ENCODE measurements at places on chromosomes 16 and 17. TPM values are rescaled to one million over a fixed set of nuclear protein-coding genes. Genes with fewer than 3 reads are reported as not detected.

The SLC12A3 gene
- total RNA-seq, result not detected

DNA sequence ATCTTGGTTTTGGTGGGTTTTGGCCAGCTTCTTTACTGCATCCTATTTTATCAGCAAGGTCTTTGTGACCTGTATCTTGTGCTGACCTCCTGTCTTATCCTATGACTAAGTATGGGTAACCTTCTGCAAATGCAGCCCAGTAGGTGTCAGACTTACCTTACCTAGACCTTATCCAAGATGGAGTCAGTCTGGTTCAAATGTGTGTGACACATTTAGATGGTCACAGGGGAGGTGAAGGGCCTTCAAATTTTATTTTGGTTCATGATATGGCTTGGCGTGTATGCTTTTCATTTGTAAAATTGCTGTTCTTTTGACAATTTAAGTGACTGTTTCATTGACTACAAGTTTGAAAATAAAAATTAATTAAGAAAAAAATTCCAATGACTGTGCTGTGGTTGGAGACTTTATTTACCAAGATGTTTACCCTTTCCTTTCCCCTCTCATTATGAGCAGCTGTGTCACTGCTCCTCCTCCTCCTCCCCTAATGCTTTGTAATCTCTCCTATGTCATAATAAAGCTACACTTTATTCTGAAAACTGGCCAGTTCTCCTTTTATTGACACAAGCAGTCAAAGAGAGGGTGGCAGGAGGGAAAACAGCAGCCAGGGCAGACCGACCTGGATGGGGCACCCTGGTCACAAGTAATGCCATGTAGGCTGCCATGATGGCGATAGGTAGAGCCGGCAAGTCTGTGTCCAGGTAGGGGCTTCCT, 49.4 kb downstream of the TNFRSF13B start:
- DNase-seq, result no peak

- DNase-seq, result no peak
Measured at GRCh38 chr17:73401911-73402310, 90.1 kb upstream of the CDC42EP4 start.

GRCh38 chr16:55391760-55392375, 67.9 kb downstream of the IRX6 start:
- DNase-seq, result no peak

The RNF40 gene
- total RNA-seq, result 32.7 TPM

DNA sequence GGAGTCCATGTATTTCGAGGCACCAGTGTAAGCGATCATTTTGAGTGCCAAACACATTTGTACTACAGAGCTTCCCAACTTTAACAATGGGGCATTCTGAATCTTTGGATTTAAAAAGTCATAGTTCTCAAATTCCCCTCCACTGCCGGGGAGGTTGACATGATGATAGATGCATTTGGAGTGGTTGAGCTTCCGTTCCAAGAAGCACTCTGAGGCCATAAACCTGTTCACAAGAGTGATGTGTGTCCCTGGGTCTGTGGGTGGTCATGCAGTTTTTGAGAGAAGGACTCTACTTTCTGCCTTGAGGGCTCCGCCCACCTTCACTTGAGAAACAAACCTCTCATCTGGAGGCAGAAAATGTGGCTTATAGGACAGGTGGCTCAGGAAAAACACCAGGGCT, 43.7 kb downstream of the IRX5 start:
- no peak for DNase-seq

DNA sequence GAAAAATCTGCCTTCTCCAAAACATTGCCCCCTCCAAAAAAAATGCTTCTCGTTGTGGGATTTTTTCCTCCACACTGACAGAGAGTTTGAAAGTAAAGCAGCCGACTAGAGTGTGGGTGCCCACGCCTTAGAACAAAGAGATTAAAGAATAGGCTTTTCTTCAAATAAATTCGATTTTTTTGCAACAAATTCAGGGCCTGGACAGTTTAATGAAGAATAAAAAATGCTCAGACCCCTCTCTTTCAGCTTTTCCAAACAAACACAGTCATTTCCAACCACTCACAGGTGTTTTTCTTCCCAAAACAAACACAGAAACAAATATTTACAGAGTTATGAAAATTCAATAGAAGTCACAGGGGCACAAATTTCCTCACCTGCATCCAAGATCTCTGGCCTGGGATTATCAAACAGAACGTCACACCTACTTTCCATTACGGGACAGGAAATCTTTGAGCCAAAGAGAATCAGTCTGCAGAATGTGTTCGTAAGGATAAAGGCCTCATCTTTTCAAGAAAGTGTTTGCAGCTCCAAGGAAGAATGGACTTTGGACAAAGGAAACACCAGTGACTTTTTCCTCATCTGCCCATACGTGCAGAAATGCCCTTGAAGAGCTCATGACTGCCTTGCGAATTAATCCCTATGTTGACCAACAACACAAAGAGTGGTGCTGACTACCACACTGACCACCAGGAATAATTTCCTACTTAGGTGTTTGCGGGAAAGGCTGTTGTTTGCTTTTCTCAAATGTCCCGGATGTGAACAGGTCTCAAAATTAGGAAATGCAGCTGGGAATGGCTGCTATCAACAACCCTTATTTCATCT, 31.3 kb upstream of the TOX3 start:
- no peak for DNase-seq

- peak; percentile 32 for DNase-seq
Measured at GRCh38 chr17:38693700-38694329, 11.3 kb upstream of the MLLT6 start.

The AATK gene
- 1.5 TPM for total RNA-seq

DNA sequence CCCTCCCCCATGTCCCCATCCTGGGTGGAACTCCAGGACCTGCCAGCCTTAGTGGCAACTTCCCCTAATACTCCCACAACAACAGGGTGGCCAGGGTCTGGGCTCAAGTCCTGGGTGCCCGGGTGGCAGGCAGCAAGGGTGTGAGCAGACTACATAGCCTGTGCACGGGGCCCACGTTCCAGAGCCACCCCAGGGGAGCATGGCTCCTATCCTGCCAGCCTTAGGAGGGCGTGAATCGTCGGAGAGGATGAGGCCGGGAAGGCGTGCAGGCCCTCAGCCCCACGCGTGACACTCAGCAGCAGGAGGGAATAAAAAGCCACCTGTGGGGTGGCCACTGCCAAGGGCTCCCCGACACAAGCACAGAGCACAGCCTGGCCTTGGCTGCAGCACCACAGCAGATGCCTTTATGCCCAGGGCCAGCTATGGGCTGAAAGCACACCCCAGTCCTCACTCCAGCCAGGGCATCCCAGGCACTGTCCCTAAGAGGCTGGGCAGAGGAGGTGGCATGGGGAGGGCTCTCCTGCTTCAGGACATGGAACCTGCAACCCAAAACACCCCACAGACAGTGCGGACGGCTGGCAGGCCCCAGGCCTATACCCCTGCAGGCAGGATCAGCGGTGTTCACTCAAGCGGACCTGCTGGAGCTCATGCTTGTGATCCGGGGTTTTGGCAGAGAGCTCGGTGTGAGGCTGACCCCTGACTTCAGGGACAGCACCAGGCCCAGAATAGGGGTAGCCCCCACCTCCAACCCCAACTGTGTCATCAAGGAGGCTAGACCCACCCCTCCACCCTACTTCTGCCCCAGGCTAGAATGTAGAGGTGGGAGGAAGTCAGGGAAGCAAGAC, 2.7 kb downstream of the BCAR1 start:
- peak; percentile 40 for DNase-seq

DNA sequence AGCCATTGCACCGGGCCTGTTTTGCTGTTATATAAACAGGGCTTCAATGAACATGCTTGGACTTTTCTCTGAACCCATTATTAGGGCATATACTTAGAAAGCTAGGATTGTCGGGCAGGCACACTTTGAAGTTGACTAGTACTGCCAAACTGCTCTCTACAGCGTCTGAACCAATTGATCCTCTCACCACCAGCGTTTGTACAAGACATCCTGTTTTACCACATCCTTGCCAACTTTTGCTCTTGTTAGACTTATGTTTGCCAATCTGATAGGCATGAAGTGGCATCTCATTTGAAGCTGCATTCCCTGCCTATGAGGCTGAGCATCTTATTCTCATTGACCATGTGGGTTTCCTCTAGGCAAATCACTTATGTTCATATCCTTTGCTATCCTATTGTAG, 7.4 kb upstream of the PPP1R9B start:
- no peak for DNase-seq

DNA sequence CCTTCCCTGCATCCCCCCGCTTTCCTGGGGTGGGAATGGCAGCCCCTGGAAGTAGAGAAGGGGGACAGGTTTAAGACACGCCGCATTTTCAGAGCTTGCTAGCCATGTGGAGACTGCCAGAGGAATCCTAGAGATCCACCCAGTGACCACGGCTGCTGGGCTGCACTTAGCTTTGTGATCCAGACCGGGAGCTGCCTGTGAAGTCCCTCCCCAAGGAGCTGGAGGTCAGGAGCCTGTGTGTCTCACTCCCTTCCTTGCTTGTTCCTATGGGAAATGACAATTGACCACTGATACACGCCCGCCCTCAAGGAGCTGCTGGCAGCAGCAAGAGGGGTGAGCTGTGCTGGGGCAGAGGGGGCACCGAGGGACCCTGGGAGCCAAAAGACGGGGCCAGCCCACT, 73.7 kb downstream of the SREBF1 start:
- DNase-seq, result no peak

GRCh38 chr16:20329392-20330138, 2.3 kb upstream of the GP2 start:
- no peak for DNase-seq

- no peak for DNase-seq
Measured at GRCh38 chr17:75313941-75314551, 24.8 kb upstream of the SLC25A19 start.

DNA sequence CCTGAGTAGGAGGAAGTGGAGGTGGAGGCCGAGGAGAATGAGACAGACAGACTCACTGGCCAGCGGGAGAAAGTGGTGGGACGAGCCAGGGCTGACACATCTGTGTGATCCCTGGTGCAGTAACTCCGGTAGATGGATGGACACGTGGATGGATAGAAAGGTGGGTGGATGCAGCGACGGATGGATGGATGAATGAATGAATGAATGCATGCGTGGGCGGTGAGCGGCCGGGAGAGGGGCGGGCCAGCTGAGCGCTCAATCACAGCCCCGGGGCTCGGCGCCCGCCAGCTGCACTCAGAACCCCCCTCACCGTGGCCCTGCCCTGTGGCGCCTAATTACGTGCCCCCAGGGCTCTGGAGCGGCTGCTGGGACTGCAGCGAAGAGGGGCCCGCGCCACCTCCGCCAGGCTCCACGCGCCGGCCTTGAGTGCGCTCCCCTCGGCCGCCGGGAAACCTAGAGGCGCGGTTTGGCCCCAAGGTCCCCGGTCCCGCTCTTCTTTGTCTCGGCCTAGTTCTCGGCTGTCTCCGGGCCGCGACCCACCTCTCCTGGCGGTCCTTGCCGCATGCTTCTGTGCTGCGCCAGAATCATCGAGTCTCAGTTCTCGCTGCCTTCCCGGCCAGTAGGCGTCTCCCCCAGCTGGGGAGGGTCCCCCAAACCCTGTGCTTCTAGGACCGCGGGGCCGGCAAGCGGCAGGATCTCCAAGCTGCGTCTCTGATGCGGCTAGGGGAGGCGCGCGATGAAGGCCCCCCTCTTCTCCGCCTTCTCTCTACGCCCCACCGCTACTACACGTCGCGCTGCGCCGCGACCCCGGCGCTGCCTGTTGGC, 41.0 kb downstream of the RAI1 start:
- DNase-seq, result no peak

Measured in lung microvascular endothelial cell (primary cell).